ENCODE measurements at places on chromosomes 2 and 18.

DNA sequence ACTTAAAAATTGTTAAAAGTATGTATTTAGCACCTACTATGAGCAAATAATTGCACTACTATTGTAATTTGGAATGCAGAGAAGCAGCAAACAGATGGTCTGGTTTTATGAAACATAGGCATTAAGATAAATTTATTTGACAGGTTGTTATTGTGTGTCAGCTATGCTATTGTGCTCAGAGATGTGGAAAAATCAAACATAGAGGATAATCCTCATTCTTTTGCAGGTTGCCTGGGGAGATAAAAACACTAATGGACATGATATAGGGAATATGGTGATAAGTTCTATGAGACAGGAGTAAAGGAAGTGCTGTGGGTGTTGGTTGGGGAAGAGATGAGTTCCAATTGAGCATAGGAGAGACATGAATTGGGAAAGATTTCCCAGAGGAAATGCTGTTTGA, 71.3 kb downstream of the PPP1R1C start:
- DNase-seq, result no peak

DNA sequence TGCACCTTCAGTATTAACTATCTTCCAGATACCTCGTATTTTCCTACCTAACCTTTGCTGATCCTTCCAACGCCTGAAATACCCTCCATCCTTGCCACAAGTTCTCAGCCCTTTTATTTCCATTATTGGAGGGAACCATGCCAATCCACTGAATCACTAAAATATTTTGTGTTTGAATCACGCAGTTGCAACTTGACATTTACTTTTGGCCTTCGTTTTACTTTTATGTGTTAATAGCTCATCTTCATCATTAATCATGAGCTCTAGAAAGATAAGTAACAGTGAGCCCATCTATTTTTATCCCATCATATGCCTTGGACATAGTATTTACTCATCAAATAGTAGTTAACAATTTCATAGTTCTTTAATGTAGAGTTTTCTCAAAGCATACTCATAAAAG, 463.2 kb downstream of the THSD7B start:
- no peak for DNase-seq

DNA sequence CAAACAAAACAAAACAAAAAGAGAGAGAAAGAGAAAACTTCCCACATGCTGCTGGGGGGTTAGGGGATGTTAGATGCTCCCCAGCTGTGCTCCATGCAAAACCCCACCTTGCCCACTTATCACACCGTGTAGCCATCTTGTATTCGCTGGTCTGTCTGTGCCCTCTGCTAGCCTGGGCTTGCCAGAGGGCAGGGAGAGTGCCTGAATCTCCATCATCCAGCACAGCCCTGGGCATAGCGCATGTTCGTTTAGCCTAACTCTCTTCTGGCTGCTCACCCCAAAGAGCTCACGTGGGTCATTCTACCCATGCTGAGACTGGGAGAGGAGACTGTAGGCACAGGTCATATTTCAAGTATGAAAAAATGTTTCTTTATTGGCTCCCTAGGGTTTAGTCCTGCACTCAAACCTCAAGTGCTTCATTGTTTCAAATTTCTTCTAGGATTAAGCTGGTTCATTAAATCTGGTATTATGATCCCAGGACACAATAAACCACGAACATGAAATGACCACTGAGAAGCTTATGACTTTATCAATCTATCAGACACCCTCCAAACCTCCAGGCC, 100.5 kb downstream of the KCNF1 start:
- no peak for DNase-seq

GRCh38 chr2:42978887-42979415, 186.6 kb upstream of the HAAO start:
- no peak for DNase-seq

GRCh38 chr2:33136566-33136965, 189.8 kb downstream of the LTBP1 start:
- peak; percentile 1 for DNase-seq

DNA sequence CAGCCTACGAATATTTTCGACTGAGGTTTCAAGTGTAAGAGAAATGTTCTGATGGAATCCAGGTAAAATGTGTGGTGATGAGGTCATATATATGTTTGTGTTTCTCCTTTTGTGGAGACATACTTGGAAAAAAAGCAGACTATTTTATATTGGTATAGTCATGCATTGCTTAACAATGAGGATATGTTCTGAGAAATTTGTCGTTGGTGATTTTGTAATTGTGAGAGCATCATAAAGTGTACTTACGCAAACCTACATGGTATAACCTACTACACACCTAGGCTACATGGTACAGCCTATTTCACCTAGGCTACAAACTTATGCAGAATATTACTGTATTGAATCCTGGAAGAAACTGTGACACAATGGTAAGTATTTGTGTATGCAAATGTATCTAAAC, 1849.9 kb upstream of the CELF4 start:
- no peak for DNase-seq

DNA sequence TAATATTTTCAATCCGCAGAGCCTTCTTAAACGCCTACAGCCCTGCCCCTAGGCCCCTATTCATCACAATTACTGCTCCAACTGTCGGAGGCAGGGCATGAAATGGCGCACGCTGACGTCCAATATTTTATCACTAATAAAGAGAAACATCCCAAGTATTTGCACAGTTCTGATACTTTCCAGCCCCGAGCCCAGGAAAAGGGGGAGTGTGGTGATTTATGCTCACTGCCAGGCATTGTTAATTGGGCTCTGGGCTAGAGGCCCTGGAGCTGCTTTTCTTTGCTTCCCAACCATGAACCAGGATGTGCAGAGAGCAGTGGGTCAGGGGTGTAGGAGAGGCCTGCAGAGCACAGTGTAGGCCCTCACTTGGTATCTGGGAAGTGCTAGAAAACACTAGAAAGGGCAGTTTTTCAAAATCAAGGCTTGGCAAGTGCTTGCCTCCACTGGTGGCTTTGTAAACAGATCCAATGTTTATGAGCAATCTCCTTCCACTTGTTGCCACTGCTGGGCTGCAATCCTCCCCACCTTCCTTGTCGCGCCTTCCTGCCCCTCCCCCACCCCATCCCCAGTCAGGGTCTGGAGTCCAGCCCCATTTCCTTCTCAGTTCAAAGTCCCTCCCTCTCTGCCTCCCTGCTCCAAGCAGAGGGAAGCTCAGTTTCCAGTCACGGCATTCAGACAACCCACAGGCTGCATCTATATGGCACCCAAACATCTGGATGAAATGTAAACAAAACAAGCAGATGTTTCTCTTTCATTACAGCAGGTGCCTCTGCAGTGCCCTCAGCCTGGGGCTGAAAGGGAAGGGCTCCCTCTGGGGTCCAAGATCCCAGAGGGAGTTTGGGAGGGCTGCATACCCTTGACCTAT, 83.9 kb upstream of the PKDCC start:
- no peak for DNase-seq

DNA sequence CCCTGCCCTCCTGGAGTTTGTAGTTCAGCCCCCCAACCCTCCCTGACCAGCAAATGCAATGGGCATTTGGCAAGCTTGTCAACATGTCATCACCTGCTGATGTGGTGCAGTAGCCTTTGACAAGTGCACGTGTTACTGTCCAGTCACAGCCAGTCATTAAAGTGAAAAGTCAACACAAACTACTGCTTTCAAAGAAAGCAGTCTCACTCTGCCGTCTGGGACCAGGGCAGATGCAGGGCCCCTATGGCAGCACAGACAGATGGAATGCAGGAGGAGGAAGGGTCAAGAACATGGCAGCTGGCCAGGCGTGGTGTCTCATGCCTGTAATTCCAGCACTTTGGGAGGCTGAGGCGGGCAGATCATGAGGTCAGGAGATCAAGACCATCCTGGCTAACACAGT, 222.4 kb upstream of the OSR1 start:
- DNase-seq, result no peak

- no peak for DNase-seq
Observed at GRCh38 chr2:46939626-46940359, 24.2 kb upstream of the MCFD2 start.

GRCh38 chr2:148561389-148561788, 83.2 kb upstream of the EPC2 start:
- DNase-seq, result no peak

- no peak for DNase-seq
Observed at GRCh38 chr2:175253871-175254270, 72.4 kb upstream of the ATP5MC3 start.

DNA sequence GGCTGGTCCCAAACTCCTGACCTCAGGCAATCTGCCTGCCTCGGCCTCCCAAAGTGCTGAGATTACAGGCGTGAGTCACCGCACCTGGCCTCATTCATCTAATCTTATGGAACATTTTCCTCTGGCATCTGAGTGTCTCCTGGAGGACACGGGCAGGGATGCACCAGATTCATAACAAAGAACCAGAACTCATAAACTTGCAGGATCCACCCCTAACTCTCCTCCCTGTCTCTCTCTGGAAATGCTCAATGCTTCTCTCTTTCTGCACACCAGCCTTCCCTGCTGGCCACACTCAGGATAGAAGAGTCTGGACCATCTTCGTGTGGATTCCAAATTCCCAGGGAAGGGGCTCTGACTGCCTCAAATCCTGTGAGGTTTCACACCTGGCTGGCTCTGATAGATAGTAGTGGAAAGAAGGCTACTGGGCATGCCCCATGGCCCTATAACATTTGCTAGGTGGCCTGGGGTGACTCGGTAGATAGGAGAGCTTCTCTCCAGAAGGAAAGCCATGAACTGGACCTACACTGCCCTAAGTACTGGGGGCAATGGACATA, 483.2 kb upstream of the GYPC start:
- no peak for DNase-seq

DNA sequence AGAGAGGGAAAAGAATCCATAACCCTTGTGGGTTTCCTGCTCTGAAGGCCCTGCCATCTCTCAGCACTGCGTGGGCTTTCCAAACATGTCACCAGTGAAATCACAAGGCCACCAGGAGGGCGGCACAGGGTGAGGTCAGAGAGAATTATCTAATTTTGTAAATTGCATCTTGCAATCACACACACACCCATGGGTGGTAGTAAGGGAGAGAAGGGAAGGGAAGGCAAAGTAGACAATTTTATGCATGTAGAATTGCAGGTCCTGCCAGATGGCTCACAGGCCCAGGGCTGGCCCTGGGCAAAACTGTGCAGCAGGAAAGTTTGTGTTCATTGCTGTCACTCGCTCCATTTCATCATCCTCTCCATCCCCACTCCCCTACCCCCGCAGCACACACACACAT, 21.0 kb upstream of the ZBTB7C start:
- DNase-seq, result no peak

GRCh38 chr18:21629089-21629832, 17.1 kb downstream of the SNRPD1 start:
- peak; percentile 67 for DNase-seq

GRCh38 chr18:24270937-24271380, 126.7 kb downstream of the OSBPL1A start:
- DNase-seq, result no peak

DNA sequence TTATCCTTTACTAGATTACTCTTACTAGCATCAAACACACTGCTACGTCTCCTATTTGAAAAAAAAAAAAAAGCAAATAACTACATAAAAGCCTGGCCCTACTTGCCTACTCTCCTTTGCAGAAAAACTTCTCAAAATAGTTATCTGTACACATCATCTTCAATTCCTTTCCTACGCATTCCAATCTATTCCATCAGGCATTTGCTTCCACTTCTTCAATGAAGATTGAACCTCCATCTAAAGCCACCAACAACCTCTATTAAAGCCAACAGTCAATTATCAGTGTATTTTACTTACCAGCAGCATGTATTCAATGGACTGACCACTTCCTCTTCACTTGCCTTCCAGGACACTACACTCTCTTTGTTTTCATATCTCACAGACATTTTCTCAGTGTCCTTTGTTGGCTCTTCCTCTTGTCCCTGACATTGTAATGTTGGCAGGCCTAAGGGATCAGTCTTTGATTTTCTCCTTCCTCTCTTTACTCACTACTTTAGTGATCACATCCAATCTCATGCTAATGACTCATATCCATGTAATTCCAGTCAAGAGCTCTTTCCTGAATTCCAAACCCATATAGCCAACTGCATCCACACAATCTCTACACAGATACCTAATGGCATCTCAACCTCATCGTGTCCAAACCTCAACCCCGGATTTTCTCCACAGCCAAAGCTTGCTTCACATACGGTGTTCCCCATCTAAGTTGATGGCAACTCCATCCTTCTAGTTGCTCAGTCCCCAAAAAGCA, 131.3 kb downstream of the CCDC148 start:
- no peak for DNase-seq

- DNase-seq, result no peak
Observed at GRCh38 chr2:157312866-157313486, 12.6 kb downstream of the ERMN start.

- no peak for DNase-seq
Observed at GRCh38 chr2:10784719-10785118, 27.9 kb downstream of the PDIA6 start.

GRCh38 chr2:132517386-132517785, 100.8 kb downstream of the GPR39 start:
- no peak for DNase-seq

GRCh38 chr2:176100547-176101140, 1.0 kb downstream of the HOXD12 start:
- no peak for DNase-seq

GRCh38 chr2:238290091-238290509, 1.7 kb upstream of the PER2 start:
- DNase-seq, result no peak

GRCh38 chr2:48707466-48707865, 48.1 kb downstream of the LHCGR start:
- DNase-seq, result no peak

GRCh38 chr2:174210862-174211261, 37.5 kb downstream of the OLA1 start:
- no peak for DNase-seq

Data from GM12878 (cell line).